HFF-Myc (cell line): ENCODE measurements at places on chromosomes 2 and 18.

GRCh38 chr18:38695559-38696280 is 1130.1 kb upstream of the CELF4 start:
- no peak for DNase-seq

DNA sequence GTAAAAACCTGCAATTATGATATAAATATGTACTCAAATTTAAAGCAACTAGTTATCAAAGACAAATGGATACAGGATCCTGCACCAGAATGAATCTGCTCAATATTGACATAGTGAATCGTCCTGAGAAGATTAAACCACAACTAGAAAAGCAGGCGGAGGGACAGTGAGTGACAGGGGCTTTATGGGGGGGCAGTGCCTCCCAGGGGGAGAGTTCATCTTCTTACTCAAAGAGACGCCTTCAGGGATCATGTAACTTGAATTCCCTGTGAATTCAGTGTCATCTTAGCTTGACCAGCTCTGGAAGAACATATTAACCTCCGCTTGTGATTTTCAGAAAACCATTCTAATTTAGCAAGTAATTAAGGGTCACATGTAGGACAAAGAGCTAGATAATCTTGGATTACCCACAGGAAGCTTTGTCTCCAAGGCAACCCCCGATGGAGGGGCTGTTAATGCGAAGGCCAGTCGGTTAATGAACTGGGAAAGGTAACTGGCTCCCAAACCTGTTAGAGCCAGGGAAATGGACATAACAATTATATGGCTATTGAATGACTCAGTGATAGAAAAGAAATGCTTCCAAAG is 17.4 kb upstream of the LMAN1 start:
- no peak for DNase-seq

- no peak for DNase-seq
Measured at GRCh38 chr2:38433607-38433975, 56.5 kb upstream of the ATL2 start.

- no peak for DNase-seq
Measured at GRCh38 chr2:31366733-31367132, 47.8 kb downstream of the XDH start.

DNA sequence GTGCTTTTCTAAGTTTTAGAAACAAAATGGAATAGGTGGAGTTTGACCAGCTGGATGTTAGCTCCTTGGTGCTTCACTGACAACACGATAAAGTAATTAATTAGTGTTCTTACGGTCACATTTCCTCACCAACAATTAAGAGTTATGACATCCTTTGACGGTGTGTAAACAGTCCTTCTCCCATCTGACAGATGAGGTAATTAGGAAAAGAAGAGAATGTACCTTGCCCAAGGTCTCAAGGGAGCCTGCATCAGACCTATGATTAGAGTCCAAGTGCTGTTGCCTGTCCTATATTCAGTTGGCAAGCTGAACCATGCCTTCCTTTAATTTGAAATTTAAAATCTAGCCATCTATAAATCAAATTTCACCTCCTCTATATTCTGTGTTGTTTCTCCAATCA is 48.3 kb upstream of the STK17B start:
- DNase-seq: no peak

- DNase-seq: no peak
Measured at GRCh38 chr2:11379558-11379957, 35.1 kb upstream of the ROCK2 start.
